Midbrain (tissue), 1 donor: ENCODE measurements at places on chromosomes 6 and 20.

DNA sequence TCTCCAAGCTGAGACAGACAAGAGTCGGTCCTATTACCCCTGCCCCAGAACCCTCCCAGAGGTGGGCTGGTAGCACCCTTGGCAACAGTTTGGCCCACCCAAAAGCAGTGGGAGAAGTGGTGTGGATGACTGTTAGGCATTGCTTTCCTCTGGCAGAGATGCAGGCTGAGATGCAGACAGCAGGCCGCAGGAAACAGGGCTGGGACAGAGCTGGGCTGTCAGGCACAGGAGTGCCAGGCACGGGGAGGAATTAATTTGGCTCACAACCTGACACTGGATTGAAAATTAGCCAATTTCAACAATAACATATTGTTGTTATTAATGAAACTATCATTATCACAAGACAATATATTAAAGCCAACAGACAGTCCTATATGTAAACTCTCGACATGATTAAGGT is 15.7 kb upstream of the SIRT5 start:
- DNase-seq, result peak; percentile 34

- DNase-seq, result no peak
Observed at GRCh38 chr20:41951615-41952014, 333.4 kb upstream of the CHD6 start.

GRCh38 chr6:13454286-13455221 is 32.8 kb downstream of the GFOD1 start:
- peak; percentile 66 for DNase-seq

- DNase-seq, result no peak
Observed at GRCh38 chr20:7728338-7728737, 211.9 kb downstream of the HAO1 start.

DNA sequence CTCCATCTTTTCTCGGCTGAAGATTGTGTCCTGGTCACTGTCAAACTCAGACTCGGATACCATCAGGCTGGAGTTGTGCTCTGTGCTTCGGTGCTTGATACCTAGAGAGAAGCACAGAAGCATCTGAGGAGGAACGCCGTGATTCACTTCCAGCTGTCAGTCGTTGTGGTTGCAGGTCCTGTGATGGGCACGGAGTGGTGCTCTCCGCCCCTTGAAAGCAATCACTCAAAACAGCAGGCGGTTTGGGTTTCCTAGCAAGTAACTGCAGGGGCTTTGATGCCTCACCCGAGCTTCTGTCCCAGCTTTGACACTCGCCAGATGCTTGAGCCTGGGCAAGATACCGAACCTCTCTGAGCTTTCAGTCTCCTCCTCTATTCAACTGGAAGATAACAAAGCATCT is 52.5 kb downstream of the ALDH5A1 start:
- no peak for DNase-seq

GRCh38 chr20:2871661-2872458 is 1.4 kb upstream of the PTPRA start:
- no peak for DNase-seq

DNA sequence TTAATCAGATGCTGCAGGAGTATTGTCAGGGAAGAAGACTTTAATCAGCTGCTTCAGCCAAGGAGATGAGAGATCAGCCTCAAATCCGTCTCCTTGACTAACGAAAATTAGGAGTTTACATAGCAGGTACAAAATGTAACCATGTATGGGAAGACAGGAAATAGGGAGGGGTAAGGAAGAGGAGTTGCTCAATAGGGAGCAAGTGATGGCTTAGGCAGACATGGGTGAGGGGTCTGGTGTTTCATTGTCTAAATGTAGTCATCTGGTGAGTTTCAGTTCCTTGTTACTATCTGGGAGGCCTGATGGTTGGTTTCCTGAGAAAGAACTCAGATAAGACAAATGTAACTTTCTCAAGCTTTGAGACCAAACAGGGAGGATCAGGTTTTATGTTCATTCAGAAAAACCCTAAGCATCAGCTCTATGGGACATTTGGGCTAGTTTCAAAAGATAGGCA is 217.3 kb upstream of the SULF2 start:
- DNase-seq, result no peak

- no peak for DNase-seq
Observed at GRCh38 chr20:18197382-18198070, 59.9 kb downstream of the KAT14 start.

- DNase-seq, result peak; percentile 39
Observed at GRCh38 chr6:112253498-112253840, 898 bp downstream of the LAMA4 start.

DNA sequence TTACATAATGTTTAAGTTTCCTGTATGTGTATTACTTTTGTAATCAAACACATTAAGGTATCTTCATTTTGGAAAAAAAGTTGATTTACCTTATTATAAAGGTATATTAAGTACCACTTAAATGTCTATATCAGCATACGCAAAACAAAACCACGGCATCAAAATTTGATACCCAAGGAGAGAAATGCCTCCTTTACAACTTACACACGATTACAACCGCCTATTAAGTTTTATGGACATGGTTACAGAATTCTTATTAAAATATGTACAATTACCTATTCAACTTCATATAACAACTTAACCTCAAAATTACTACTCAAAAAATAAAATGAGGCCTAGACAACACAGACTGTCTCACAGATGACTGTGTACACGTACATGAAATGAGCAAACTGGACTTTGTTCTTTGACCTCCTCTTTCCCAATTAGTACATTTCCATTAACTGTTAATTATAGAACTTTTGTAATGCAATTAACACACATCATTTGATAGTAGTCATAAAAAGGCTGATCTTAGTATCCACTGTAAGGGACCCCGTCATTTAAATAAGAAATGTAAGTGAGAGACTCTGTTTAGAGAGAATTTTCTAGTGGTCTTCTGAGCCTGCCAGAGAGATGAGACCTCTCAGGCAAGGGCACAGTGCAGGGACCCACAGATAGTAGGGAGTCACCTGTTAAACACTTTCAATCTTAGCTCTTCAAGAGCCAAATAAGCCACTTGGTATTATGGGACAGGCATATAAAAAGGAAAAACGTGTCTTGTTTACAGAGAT is 2.5 kb downstream of the DIDO1 start:
- DNase-seq, result no peak

GRCh38 chr6:152380993-152381898 is 255.9 kb downstream of the SYNE1 start:
- peak; percentile 65 for DNase-seq

- DNase-seq, result no peak
Observed at GRCh38 chr6:42338744-42339222, 112.9 kb downstream of the TRERF1 start.

- no peak for DNase-seq
Observed at GRCh38 chr6:44036196-44036595, 91.1 kb downstream of the MRPL14 start.

- peak; percentile 29 for DNase-seq
Observed at GRCh38 chr6:116682334-116682712, 1.3 kb downstream of the KPNA5 start.

GRCh38 chr6:25219216-25219916 is 59.8 kb upstream of the CARMIL1 start:
- no peak for DNase-seq

- no peak for DNase-seq
Observed at GRCh38 chr20:63070771-63071540, 64.2 kb upstream of the BHLHE23 start.

- no peak for DNase-seq
Observed at GRCh38 chr20:34268851-34269636, 27.8 kb downstream of the ASIP start.
